Testis (tissue), 5 donors: ENCODE measurements at places on chromosomes 3 and 15. TPM values are rescaled to one million over a fixed set of nuclear protein-coding genes. Genes with fewer than 3 reads are reported as not detected.

GRCh38 chr3:128307781-128308469 lies 154.6 kb downstream of the EEFSEC start:
- no peaks in the 10 kb centered on the region for H3K27me3 ChIP-seq
- DNase-seq, result no peak
- peaks cover 12% of the 10 kb centered on the region for H3K4me1 ChIP-seq
- H3K27ac ChIP-seq, result no peak overlapping the region
- H3K36me3 ChIP-seq, result no peaks in the 10 kb centered on the region

- H3K4me1 ChIP-seq, result no peaks in the 10 kb centered on the region
- H3K4me3 ChIP-seq, result no peak overlapping the region
- no peaks in the 10 kb centered on the region for H3K36me3 ChIP-seq
- H3K27ac ChIP-seq, result no peak overlapping the region
- H3K27me3 ChIP-seq, result no peaks in the 10 kb centered on the region
These were observed 13.1 kb upstream of the RAB8B start for GRCh38 chr15:63176302-63176701.

DNA sequence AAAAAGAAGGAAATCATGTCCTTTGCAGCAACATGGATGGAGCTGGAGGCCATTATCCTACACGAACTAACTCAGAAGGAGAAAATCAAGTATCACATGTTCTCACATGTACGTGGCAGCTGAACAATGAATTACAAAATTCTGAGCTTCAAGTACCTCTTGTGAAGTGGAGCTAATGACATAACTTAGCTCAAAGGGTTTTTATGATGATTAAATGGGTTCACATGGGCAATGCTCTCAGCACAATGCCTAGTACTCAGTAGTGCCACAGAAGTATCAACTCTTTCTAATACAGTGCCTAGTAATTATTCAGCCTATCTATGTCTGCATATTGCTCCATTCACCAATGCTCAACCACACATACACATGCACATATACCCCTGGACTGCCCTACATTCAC lies 407.5 kb upstream of the WNT5A start:
- H3K27ac ChIP-seq, result no peak overlapping the region
- DNase-seq, result no peak
- no peaks in the 10 kb centered on the region for H3K4me1 ChIP-seq
- H3K4me3 ChIP-seq, result no peak overlapping the region
- no peaks in the 10 kb centered on the region for H3K36me3 ChIP-seq

DNA sequence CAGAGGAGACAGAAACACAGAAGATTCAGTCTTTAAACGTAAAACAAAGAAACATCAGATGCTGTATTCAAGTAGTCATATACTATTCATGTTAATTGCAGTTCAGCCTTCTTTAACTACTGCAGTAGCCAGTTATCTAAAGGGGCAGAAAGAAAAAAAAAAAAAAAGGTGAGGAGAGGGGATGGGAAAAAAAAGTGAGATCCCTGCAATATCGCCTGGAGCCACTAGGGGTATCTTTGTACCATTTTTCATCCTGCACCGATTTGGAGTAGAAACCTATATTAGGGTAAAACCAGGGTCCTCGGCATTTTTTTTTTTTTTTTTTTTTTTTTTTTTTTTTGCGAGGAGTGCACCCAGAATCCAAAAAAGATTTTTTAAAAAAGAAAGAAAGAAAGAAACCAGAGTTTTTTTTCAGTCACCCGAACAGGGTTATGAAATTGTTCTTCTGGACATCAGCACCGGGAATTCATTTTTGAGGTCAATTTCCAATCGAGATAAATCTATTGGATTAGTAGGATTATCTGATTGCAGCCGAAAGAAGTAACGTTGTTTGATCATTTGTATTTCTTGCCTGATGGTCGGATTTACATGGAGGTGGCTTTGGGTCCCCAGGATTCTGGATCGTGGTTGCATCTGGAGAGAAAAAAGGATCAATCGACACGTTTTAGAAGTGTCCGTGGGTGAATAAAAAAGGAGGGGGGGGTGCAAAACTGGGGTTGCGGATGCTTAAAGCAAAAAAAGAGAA lies 186.7 kb downstream of the NLGN1 start:
- peak; percentile 45 for DNase-seq
- H3K4me1 ChIP-seq, result no peaks in the 10 kb centered on the region
- peak overlapping the region; percentile 59 for H3K4me3 ChIP-seq
- H3K27ac ChIP-seq, result peak overlapping the region; percentile 58
- H3K27me3 ChIP-seq, result no peaks in the 10 kb centered on the region

DNA sequence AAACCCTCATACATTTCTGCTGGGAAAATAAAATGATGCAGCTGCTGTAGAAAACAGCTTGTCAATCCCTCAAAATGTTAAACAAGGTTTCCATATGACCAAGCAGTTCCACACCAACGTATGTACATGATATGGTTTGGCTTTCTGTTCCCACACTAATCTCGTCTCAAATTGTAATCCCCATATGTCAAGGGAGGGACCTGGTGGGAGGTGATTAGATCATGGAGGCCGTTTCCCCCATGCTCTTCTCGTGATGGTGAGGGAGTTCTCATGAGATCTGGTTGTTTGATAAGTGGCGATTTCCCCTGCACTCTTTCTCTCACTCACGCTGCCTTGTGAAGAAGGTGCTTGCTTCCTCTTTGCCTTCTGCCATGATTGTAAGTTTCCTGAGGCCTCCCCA lies 100.6 kb upstream of the SLC24A5 start:
- no peaks in the 10 kb centered on the region for H3K27me3 ChIP-seq
- no peaks in the 10 kb centered on the region for H3K36me3 ChIP-seq
- H3K27ac ChIP-seq, result no peak overlapping the region
- DNase-seq, result no peak

- no peaks in the 10 kb centered on the region for H3K36me3 ChIP-seq
- no peak overlapping the region for H3K4me3 ChIP-seq
- H3K4me1 ChIP-seq, result peaks cover 3% of the 10 kb centered on the region
- no peaks in the 10 kb centered on the region for H3K27me3 ChIP-seq
- DNase-seq, result peak; percentile 41
These were observed 8.4 kb upstream of the PPP1R2 start for GRCh38 chr3:195551381-195551978.

DNA sequence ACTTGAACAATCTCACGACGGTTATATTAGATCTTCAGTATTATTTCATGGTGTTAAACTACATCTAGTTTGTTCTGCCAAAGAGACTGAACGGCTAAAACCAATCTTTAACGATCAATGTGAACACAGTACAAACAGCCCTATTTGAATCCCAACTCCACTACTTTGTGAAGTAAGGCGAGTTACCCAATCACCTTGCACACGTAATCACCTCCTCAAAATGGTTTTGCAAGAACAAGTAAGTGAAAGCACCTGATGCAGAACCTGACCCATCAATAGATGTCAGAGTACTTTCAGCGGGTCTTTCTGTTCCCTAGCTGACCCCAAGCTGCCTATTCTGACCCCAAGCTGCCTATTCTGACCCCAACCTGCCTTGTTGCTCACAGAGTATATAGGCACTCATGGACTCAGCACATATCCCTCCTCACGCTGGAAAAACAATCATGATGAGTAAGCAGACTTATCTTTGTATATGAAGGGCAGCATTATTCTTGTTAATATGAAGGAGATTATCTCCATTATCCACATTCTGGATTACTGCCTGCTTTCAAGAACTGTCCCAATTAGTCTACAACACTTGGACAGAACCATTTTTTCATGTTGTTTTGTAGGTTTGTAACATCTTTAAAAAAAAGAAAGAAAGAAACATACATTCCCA lies 3.7 kb downstream of the KPNA1 start:
- no peak overlapping the region for H3K27ac ChIP-seq
- H3K4me1 ChIP-seq, result peaks cover 6% of the 10 kb centered on the region
- H3K36me3 ChIP-seq, result no peaks in the 10 kb centered on the region
- no peak for DNase-seq
- H3K4me3 ChIP-seq, result no peak overlapping the region

GRCh38 chr15:25859838-25860645 lies 3.1 kb downstream of the ATP10A start:
- H3K4me3 ChIP-seq, result no peak overlapping the region
- no peaks in the 10 kb centered on the region for H3K36me3 ChIP-seq
- peaks cover 9% of the 10 kb centered on the region for H3K4me1 ChIP-seq
- no peaks in the 10 kb centered on the region for H3K27me3 ChIP-seq
- peak overlapping the region; percentile 28 for H3K27ac ChIP-seq

GOLGA8R gene
- total RNA-seq, result 9.3 TPM

ADAMTS17 gene
- 12.4 TPM for total RNA-seq

DAZL gene
- total RNA-seq, result 49.8 TPM

SLC9A9 gene
- 6.6 TPM for total RNA-seq

KCNMB2 gene
- total RNA-seq, result not detected
